ENCODE measurements at places on chromosomes 11 and 22. TPM values are rescaled to one million over a fixed set of nuclear protein-coding genes. Genes with fewer than 3 reads are reported as not detected.

DNA sequence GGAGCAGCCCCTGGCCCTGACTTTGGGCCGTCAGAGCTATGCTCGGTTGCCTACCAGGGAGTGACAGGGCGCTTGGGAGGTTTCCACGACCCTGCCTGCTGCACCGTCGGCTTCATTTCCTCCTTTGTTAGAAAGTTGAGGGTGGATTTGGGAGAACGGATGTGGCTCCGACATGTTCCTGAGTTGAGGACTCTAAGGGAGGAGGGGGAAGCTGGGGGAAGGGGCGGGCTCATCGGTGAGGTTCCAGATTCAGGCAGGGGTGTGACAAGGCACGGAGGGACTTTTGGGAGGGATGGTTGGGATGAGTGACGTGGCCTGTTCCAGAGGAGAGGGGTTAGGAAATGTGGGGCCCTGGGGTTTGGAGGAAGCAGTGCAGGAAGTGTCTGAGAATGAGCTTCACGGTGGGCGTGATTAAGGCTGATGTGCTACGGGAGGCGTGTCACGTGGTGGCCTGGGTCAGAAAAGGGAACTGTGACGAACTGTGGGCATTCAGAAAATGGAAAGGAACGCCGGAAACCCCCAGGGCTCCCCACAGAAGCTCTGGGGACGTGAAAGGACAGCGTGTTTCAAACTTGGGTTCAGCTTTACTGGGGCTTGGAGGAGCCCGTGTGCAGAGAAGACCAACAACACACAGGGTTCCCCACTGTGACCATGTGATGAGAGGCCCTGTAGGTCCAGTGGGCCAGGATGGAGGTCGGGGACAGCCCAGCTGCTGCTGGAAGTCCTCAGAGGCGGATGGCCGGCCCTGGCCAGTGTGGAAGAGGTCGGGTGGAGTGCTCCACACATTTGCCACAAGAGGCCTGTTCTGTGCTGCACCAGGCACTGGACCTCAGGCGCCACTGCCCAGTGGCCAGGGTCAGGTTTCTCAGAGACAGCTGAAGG lies 2.8 kb downstream of the PARVB start:
- no peaks in the 10 kb centered on the region for H3K27me3 ChIP-seq
- peak overlapping the region; percentile 95 for H3K27ac ChIP-seq
- H3K36me3 ChIP-seq = no peaks in the 10 kb centered on the region
- H3K4me1 ChIP-seq = peaks cover 48% of the 10 kb centered on the region

DNA sequence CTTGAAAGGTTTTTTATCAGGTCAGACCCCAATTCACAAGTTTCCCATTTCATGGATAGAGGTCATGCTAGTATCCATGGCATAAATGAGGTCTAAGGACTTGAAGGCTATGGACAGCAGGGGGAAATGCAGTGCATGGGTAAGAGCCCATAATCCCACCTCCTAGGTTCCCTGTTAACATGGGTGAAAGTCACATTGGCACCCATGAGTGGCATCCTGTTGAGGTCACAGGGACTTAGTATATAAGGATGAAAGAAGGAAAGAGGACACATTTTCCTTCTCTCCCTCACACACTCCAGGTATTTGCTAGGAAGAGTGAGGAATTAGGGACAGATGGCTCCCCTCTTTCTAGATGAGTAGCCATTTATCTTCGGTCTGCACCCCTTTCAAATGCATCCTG lies 9.4 kb upstream of the GLYAT start:
- H3K27ac ChIP-seq = no peak overlapping the region
- DNase-seq = no peak
- H3K27me3 ChIP-seq = no peaks in the 10 kb centered on the region
- no peaks in the 10 kb centered on the region for H3K4me1 ChIP-seq
- no peak overlapping the region for H3K4me3 ChIP-seq
- no peaks in the 10 kb centered on the region for H3K36me3 ChIP-seq

DNA sequence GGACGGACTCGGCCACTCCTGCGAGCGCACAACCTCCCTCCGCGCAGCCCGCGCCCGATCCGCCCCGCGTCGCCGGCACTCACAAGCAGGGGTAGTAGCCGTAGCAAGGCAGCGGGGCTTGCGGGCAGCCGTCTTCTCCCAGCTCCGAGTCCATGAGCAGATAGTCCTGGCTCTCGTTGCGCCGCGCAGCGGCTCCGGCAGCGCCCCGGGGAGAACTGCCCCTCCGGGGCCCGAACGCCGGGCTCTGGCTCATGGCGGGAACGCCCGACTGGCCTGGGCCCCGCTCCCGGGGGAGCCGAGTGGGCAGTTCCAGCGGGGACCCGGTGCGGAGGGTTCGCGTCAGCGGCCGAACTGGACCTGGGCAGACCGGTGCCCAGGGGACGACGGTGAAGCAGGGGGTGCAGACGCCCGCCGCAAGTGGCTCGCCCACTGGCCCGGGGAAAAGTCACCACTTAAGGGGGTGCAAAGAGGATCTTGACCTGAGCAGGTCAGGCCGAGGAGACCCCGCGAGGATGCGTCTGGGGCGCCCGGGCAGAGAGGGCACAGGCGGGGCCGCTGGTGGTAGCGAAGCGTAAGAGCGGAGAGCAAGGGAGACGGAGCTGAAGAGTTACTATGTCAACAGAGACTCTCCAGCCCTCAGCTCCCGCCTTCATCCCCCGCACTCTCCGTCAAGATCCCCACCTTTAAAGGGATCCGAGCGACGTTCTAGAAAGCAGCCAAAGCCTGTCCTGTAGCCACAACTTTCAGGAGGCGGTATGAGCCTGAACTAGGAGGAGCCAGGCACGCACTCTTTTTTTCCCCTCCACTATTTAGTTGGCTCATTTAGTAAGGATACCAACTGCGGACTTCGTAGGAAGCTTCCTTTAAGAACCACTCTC lies at the start of gene TRPC6:
Gene TRPC6, minus strand, starts transcription at position 757 of the 878 bp plus-strand sequence. Its CDS starts 504 bp downstream, at position 253.
- H3K4me3 ChIP-seq = peak within 1 kb of the TSS; percentile 78
- peak within 1 kb of the TSS; percentile 86 for H3K27ac ChIP-seq
- H3K36me3 ChIP-seq = no peaks in the 10 kb centered on the region

- no peaks in the 10 kb centered on the region for H3K4me1 ChIP-seq
- no peak for DNase-seq
- no peaks in the 10 kb centered on the region for H3K27me3 ChIP-seq
- no peaks in the 10 kb centered on the region for H3K36me3 ChIP-seq
- no peak overlapping the region for H3K4me3 ChIP-seq
Observed at GRCh38 chr22:24761888-24762675, 12.4 kb downstream of the PIWIL3 start.

GRCh38 chr11:62788991-62789390 lies 1.8 kb downstream of the TMEM179B start:
- H3K27me3 ChIP-seq = no peaks in the 10 kb centered on the region
- H3K27ac ChIP-seq = no peak overlapping the region
- H3K36me3 ChIP-seq = peaks cover 13% of the 10 kb centered on the region

DNA sequence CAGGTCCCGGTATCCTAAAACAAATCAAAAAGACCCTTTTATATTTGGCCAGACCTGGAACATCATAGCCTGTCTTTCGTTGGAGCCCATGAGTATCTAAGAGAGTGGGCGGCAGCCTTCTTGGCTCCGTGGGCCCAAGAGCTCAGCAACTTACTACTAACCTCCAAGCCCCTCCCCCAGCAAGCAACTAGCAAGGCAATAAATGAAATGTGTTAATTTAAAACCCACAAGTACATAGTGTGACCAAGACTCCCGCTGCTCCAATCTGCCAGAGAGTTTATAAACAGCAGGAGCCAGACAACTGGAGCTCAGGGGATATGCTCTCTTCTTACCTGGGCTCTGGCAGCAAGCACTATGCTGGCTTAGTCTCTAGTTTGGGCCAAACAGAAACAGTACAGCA lies 40.8 kb upstream of the CYP2D6 start:
- H3K27ac ChIP-seq = no peak overlapping the region
- no peaks in the 10 kb centered on the region for H3K36me3 ChIP-seq
- DNase-seq = no peak
- H3K27me3 ChIP-seq = no peaks in the 10 kb centered on the region

GRCh38 chr11:2105511-2105910 lies 33.7 kb downstream of the IGF2 start:
- no peak overlapping the region for H3K27ac ChIP-seq
- H3K4me1 ChIP-seq = peaks cover 18% of the 10 kb centered on the region
- DNase-seq = no peak
- no peaks in the 10 kb centered on the region for H3K36me3 ChIP-seq
- H3K27me3 ChIP-seq = no peaks in the 10 kb centered on the region

DNA sequence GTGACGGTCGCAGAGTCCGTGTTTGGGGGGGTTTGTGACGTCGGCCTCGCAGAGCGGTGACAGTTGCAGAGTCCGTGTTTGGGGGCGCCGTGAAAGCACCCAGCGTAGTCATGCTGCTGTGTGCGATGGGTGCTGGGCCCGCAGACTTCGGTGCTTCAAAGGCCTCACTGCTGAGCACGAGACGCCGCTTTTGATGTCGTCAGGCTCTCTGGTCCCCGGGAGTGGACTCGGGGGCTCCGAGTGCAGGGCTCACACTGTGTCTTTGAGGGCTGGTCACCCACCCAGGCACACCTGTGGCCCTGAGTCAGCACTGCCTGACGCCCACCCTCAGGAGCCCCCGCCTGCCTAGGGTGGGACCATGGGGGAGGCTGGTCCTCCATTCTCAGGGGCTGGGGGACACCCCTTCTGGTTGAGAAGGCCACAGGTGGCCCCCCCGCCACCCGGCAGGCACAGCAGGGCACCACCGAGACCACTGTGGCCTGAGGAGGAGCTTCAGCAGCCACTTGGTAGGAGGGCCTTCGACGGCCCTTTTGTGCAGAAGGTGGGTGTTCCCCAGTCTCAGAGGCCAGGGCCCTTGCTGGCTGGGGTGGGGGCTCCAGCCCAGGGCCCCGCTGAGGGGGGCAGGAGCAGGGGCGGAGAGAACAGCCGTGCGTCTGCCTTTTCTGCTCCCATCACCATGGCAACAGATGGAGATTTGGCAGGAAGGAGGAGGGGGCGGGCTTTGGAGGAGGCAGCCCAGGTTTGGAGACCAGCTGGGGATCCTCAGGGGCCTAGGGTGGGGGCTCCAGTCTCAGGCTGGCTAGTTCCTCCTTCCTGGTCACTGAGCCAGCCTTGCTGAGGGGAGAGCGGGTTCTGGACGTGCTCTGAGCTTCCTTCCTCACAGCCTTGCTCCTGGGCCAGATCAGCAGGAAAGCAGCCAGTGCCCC lies 20.9 kb downstream of the BRSK2 start:
- no peaks in the 10 kb centered on the region for H3K4me1 ChIP-seq
- H3K27ac ChIP-seq = no peak overlapping the region
- no peaks in the 10 kb centered on the region for H3K27me3 ChIP-seq
- no peak for DNase-seq
- no peak overlapping the region for H3K4me3 ChIP-seq
- H3K36me3 ChIP-seq = no peaks in the 10 kb centered on the region

DNA sequence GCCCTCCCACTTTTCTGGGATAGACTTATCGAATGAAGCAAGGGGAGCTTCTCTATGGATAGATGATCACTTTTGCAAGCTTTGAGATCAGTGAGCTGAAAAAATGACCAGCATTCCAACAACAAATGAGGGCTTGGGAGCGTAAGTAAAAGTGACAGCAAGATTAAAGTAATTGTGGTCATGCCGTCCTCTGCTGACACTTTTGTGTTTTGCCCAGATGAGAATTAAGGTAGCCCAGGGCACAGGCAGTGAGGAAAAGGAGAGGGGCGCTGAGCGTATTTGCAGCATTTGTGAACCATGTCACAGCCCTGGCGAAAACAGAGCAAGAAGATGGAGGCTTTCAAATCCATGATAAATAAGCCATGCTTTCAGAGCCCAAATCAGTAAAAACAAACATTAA lies 24.6 kb upstream of the TMA7B start:
- H3K4me1 ChIP-seq = no peaks in the 10 kb centered on the region
- no peak overlapping the region for H3K4me3 ChIP-seq
- no peak overlapping the region for H3K27ac ChIP-seq
- H3K27me3 ChIP-seq = peaks cover 66% of the 10 kb centered on the region

DNA sequence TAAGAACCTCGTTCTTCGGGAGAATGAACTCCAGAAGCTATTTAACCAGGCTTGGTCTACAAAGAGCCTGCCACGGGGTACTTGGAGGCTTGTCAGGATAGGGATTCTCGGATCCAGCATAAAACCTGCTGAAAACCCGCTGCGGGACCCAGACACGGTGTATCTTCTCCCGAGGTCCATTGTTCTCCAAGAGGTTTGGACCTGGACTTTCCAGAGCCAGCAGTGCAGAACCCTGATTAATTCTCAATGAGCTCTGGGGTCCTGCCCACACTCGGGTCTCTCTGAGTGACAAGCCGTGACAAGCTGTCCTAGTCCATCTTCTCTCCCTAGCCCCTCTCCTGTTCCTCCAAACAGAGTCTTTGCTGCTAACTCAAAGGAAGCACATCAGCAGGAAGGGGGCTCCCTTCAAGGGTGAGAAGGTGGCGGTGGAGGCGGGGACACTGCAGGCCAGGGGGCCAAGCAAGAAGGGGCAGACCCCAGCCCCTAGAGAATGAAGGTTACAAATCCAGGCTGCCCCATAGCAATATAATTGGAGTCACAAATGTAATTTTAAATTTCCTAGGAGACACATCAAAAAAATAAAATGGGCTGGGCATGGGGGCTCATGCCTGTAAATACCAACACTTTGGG lies 12.2 kb downstream of the SHANK2 start:
- peaks cover 12% of the 10 kb centered on the region for H3K4me1 ChIP-seq
- H3K27me3 ChIP-seq = peaks cover 39% of the 10 kb centered on the region
- H3K4me3 ChIP-seq = no peak overlapping the region

DNA sequence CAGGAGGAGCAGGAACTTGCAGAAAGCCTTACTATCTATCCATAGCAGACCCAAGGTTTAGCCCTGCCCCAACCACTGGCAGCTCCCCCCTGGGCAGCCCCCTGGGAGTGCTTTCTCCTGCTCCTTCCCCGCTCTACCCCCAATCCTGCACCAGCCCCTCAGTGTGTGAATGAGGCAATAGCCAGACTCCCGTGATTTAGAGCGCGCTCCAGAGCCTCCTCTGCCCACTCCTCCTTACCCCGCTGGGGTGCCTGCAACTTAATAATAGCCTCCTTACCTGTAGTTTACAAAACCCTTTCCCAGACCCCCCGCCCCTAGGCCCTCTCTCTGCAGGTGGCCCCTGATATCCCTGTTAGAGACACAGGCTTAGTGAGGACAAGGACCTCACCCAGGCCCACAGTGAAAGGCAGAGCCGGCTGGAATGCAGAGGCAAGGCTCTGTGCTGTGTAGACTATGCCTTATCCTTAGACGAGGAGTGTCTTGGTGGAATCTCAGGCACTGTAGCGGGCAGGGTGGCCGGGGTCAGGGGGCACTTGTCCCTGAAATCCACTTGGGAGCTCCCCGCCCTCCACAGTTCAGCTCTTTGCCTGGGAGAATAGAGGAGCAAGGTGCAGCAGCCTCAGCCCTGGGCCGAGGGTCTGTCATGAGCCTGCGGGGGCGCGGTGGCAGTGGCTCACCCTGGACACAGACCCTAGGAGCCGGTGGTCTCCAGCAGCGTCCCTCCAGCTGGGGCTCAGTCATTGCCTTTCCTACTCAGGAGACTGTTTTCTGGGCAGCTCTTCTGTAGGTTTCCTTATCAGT lies 4.3 kb upstream of the CARNS1 start:
- H3K27me3 ChIP-seq = no peaks in the 10 kb centered on the region
- H3K36me3 ChIP-seq = no peaks in the 10 kb centered on the region
- peaks cover 13% of the 10 kb centered on the region for H3K4me1 ChIP-seq
- H3K27ac ChIP-seq = no peak overlapping the region
- H3K4me3 ChIP-seq = no peak overlapping the region
- no peak for DNase-seq

GRCh38 chr11:8832571-8833260 lies 78.3 kb upstream of the AKIP1 start:
- H3K4me3 ChIP-seq = no peak overlapping the region
- no peaks in the 10 kb centered on the region for H3K36me3 ChIP-seq
- DNase-seq = no peak
- peaks cover 30% of the 10 kb centered on the region for H3K4me1 ChIP-seq
- no peaks in the 10 kb centered on the region for H3K27me3 ChIP-seq
- H3K27ac ChIP-seq = peak overlapping the region; percentile 84

- no peak overlapping the region for H3K27ac ChIP-seq
- H3K27me3 ChIP-seq = no peaks in the 10 kb centered on the region
- DNase-seq = no peak
Observed at GRCh38 chr22:49760630-49761571, 66.8 kb downstream of the BRD1 start.

The SUSD2 gene
- total RNA-seq = 1.7 TPM

The OR2AG1 gene
- total RNA-seq = not detected

The KCNE3 gene
- total RNA-seq = 1.1 TPM

The TSSK2 gene
- not detected for total RNA-seq

The MUC5AC gene
- not detected for total RNA-seq
